ENCODE measurements at places on chromosomes 13 and 19.

DNA sequence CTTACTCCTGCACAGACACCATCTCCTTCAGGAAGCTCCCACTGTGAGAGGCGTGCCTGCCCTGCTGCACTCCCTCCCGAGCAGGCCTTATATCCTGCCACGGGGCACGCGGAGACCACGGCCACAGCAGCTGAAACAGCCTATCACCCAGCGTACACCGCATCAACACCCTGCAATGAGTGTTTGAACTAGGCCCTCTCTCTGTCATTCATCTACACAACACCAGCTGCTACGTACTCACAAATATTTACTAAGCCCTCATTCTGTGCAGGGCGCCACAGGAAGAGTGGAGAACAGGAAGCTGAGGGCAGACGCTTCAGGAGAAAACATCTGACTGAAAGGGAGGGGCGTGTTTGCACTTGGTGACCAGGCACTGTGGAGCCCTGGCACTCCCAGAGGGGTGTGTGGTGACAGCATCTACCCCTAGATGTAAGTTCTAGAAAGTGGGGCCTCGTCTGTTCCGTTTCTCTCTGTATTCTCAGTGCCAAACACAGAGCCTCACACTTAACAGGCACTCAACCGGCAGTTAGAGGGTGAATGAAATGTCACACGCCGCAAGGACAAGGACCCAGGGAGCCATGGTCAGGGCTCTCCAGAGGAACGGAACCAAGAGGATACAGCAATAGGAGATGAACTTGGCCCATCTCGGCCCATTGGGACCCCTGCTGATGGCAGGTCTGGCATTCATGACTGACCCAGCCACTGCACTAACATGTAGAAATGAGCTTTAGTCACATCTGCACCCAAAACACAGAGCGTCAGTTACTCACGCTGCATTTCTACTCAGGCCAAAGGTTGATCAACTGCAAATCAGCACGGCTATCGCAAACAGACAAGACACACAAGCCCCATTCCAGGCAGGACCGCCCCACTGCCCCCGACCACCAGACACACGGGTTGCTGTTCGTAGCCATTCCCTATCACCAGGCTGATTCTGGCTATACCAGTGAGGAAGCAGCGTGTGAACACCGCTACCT lies 15.7 kb downstream of the RANBP3 start:
- DNase-seq = no peak

GRCh38 chr13:34764246-34764645 lies 177.8 kb upstream of the NBEA start:
- no peak for DNase-seq

DNA sequence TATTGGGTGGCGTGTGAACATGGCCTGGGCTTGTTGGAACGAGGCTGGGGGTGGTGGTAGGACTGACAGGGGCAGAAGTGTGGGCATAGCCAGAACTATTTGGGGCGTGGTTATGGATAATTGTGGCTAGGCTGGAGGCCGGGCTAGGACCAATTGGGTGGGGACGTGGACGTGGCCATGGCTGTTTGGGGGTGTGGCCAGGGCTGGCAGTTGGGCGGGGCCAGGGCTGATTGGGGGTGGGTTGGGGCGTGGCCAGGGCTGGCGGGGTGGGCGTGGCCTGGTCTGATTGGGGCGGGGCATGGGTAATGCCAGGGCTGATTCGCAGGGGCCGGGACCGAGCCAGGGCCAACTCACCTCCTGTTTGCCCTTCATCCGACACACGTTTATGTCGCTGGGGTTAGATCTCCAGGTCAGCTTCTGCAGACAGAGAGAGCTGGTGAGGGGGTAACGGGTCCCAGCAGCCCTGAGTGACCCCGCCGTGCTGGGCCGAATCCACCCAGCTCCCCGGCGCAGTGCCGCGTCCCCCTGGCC lies 2.8 kb downstream of the SEMA6B start:
- no peak for DNase-seq

DNA sequence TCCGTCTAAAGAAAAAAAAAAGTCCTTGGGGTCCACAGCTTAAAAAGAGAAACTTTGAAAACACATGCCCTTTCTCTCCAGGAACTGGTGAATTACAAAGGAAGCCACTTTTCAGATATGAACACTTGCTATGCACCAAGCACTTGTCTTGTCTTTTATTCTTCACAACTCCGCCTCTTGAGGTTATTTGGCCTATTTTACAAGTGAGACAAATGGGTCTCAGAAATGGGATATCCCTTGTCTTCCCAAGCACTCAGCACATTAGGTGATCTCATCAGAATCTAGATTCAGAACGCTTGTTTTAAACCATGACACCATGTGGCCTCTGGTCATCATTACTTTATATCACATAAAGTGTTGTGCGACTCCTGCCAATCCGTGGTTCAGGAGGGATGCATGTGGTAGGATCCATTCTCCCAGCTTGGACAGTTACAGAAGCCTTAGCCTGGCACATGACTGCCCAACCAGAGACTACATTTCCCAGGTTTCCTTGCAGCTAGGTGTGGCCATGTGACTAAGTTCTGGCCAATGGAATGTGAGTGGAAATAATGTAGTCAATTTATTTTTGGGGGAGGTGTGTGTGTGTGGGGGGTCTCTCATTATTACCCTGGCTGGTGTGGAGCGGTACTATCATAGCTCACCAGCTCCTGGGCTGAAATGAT lies 13.9 kb downstream of the TSKS start:
- no peak for DNase-seq

- DNase-seq = no peak
These were observed 3.0 kb downstream of the HSPBP1 start for GRCh38 chr19:55276720-55277430.

DNA sequence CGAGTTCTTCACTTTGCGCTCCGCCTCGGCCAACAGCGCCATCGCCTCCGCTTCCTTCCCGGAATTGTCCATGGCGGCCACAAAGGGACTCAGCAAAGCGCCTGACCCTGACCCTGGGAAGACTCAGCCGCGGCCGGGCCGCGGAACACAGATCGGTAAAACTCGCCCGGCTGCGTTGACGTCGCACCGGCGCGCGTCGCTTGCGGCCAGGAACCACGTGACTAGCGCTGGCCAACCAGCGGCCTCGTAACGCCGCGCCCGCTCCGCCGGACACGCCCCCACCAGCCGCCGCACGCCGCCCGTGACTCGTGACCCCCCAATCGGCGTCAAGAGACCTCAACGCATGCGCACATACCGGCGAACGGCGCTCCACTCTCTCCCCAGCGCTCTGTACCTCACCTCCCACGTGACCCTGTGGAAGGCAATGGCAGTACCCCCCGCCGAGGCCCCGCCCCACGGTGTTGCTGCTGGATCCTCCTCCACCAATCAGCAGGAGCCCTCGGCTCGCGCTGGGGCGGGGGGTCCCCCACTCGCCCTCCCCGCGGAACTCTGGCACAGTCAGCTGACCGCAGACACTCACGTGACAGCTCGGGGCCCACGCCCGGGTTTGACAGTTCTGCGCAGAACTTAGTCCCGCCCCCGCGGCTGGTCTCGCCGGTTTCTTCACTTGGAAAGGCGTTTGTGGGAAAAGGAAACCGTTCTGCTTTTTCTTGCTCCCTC lies at the start of gene NAPA:
Gene NAPA, minus strand, starts transcription at position 195 of the 720 bp plus-strand sequence. Its CDS starts 123 bp downstream, at position 72.
- peak; percentile 99 for DNase-seq

DNA sequence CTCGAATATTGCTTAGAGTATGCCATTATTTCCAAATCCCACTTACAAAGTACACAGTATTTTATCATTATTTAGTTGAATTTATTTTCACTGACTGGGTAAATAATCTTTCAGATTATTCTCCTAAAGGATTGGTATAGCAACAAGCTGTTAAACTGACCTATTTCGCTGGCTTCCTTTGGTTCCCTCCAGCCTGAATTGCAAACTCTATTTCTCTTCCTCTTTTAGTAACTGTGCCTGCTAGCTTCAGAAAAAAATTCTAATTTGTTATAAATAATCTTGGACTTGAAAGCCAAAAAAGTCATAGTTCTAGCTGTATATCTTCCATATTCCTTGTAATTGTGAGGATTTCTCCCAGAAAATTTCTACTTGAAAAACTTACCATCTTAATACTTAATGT lies 15.0 kb upstream of the CCNA1 start:
- DNase-seq = no peak

- DNase-seq = no peak
These were observed 148.4 kb downstream of the KLF12 start for GRCh38 chr13:73985783-73986182.

GRCh38 chr19:5345895-5346386 lies 5.3 kb upstream of the PTPRS start:
- peak; percentile 52 for DNase-seq

DNA sequence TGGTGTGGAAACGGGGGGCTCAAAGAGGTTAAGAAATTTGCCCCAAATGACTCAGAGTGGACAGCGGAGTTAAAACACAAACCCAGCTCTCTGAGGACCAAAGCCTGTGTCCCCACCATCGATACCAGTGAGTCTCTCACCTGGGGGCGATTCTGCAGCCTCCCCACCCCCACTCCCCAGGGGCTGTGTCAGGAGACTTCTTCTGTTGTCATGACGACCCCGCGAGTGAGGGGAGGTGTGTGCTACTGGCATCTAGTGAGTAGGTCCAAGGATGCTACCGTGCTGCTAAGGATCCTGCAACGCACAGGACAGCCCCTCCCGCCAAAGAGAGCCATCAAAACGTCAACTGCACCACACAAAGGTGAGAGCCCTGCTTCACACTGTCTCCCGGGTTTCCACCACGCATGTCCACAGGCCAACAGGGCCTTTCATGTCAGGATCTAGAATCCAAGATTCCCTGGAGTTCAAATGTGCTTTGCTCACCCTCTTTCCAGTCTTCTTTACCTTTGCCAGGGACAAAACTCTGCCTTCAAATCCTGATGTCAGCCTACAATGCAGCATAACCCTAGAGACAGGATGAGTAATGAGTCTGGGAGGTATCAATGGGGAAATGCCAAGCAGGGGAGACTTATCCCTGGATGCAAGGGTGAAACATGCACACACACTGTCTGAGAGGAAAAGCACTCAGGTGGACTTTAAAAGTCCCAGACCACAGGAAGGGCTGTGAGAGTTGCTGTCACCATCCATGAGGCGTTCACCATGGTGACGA lies 3.9 kb downstream of the RANBP3 start:
- no peak for DNase-seq

- no peak for DNase-seq
These were observed 14.7 kb downstream of the SMARCA4 start for GRCh38 chr19:10975374-10976130.

- no peak for DNase-seq
These were observed 209.3 kb downstream of the KCNRG start for GRCh38 chr13:50224534-50224933.

DNA sequence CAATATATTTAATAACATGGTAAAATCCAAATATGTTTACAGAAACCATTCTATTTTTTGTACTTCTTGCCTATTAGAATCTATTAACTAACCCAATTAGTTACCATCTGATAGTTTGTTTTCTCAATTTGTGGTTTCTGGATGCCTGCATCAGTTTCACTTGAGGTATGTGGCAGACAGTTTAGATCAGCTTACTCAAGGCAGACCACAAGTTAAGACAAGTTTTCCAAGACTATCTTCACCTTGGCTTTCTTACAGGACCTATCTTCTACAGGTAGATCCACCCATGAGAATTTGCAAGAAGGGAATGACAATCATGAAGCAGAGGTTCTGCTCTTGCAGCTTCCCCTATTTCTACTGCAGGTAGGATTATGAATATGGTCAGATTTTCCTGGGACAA lies 458.6 kb downstream of the DACH1 start:
- no peak for DNase-seq

- DNase-seq = no peak
These were observed 26.5 kb downstream of the LTBP4 start for GRCh38 chr19:40627486-40628279.

- DNase-seq = no peak
These were observed 205.3 kb downstream of the HS6ST3 start for GRCh38 chr13:96294930-96295881.

DNA sequence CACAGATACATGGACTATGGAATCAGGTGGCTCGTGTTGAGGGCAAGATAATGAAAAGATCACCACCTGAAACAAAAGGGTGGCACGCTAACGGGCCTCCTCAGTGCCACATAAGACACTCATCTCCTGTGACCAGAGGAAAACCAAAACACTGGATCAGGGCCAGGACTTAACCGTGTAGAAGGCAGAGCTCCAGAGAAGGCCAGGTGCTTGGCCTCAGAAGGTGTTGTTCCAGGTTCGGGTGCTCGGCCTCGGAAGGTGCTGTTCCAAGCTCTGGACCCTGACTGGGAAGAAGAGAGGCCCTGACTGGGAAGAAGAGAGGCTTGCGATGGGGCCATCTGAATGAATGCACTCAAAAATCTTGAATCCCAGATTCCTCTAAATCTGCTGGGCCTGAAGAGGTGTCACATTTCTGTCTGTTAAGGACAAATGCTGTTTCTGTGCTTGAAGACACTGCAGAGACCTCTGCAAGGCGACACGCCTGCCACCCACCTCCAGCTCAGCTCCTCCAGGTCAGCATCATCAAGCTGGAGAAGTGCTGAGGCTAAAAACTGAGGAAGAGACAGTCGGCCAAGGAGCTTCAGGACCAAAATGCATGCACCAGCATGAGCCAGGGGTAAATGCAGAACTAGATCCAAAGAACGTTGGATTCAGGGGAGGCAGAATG lies 2.7 kb upstream of the RASA3 start:
- no peak for DNase-seq

- DNase-seq = no peak
These were observed 8.3 kb upstream of the NALCN start for GRCh38 chr13:101424381-101425155.

DNA sequence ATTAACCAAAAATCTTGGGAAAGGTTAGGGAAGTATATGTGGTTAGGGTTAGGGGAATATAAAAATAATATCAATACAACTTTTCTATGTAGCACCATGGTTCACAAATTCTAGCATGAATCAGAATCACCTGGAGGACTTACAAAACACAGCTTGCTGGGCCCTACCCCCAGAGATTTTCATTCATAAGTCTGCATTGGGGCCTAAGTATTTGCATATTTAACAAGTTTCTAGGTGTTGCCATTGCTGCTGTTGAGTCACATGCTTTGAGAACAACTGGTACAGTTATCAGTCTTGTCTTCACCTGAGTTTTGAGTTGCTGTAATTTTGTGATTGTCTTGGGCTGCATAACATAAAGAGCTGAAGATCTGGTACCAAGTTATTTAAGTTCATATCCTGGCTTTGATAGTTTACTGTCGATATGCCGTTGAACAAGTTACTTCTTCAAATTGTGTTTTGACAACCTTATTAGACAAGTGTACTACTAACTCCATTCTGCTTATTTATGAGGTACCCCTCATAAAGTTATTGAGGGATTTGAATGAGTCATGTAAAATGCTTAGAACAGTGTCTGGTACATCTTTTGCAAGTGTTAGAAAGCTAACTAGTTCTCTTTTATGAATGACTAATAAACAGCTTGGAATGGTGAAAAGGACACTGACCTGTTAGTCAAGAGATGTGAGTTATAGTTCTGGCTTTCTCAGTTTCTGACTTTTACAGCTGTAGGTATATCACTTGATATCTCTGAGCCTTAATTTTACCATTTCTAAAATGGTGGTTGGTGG lies 132.9 kb downstream of the PAN3 start:
- no peak for DNase-seq

Data from HTR-8/SVneo (cell line).